NCI-H1105 treated with DMSO at 0.1 percent for 48 hours (cell line): ENCODE measurements at places on chromosomes 16 and 17.

DNA sequence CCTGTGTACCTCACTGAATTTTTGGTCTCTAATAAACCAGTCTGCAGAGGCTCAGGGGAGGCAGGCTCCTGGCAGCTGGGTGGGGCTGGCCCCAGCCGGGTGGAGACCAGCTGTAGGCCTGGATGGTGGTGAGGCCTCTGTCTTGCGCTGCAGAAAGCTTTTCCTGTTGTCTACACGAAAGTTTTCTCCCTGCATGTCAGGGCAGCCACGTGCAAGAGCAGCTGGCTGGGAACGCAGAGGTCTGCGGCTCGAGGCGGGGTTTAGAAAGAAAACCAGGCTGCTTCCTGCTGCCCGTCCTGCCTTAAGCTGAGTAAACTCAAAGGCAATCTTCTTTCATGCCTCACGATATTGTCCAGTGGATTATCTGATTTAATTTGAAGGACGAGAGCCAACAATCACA, 2.4 kb downstream of the SERPINF1 start:
- DNase-seq, result no peak

DNA sequence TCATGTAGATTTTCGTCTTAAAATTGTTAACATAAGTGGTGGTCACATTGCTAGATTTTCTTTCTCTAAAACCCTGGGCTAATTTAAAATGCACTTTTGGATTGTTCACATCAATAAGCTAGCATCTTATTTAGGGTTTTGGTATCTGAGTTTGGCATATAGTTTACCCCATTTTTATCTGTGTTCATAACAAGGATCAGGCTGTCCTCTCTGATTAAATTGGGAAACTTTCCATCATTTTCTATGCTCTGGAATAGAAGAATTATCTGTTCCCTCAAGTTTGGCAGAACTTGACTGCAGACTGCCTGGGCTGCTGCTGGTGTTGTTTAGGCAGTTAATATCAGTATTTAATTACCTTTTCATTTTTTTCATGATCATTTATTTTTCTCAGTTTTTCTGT, 1.8 kb downstream of the SPECC1 start:
- no peak for DNase-seq

DNA sequence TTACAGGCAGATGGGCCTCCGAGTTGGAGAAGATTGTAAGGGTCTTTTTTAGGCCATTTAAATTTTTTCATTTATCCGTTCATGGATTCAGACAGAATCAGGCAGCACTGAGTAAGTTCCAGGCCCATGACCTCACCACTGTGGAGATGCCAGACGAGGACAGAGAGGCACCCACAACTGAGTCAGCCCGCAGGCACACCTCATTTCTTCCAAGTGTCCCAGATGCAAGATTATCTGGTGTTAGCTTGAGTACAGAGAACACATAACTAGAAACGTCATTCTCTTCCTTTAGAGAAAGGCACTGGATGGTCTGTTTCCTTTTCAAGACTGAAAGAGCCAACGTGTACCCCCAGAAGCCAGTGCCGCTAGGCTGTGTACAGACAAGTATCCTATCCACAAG, 16.9 kb downstream of the CLEC16A start:
- no peak for DNase-seq

- DNase-seq, result no peak
Observed at GRCh38 chr17:21113716-21114115, 13.0 kb upstream of the DHRS7B start.

DNA sequence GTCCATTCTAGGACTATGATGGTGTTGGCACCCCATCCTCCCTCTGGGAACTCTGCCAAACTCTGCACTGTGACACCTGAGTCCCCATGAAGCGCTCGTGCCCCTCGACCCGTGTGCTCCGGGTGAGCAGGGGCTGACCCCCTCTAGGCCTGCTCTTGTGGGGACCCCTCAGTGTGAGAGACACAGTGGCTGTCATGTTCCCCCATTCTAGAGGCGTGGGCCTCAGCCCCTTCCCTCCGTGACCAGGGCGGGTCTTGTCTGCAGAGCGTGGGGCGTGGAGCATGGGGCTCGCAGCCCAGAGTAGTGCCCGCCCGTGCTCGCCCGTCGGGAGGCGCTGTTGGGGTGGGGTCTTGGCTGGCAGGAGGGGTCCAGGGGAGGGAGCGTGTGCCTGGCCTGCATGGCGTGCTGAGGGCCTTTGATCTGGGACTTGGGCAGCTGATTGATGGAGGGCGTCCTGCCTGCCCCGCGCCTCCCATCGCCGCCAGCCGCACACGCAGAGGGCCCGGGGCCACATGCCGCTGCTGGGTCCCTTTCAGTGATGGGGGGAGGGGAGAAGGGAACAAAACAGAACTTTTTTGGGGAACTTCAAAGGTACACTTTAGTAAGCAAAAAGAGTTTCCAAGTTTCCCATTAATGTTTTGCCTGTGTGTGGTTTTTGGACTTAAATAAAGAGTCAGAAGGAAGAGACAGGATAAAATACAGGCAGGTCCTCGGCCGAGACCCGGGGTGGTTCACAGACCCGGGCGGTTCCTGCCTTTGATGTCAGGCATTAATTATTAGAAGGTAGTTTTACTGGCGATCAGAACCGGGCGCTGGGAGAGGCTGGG, 22.5 kb downstream of the CENPX start:
- no peak for DNase-seq

GRCh38 chr17:59619035-59619297, 729 bp upstream of the CLTC start:
- no peak for DNase-seq
